Activated T-helper 17 cell treated with anti-CD3 and anti-CD28 coated beads, Interleukin-2, amount 50 U/mL, for 72 hours (primary cell): ENCODE measurements at places on chromosomes 1 and 21. TPM values are rescaled to one million over a fixed set of nuclear protein-coding genes. Genes with fewer than 3 reads are reported as not detected.

The ASCL5 gene
- total RNA-seq = 0.19 TPM

The C1orf185 gene
- not detected for total RNA-seq

The OLIG2 gene
- not detected for total RNA-seq

The AMIGO1 gene
- 1.1 TPM for total RNA-seq

The SETD4 gene
- 21.5 TPM for total RNA-seq

The SLC6A17 gene
- total RNA-seq = not detected

The PKN2 gene
- 24.1 TPM for total RNA-seq

The NOTCH2 gene
- total RNA-seq = 95.1 TPM

DNA sequence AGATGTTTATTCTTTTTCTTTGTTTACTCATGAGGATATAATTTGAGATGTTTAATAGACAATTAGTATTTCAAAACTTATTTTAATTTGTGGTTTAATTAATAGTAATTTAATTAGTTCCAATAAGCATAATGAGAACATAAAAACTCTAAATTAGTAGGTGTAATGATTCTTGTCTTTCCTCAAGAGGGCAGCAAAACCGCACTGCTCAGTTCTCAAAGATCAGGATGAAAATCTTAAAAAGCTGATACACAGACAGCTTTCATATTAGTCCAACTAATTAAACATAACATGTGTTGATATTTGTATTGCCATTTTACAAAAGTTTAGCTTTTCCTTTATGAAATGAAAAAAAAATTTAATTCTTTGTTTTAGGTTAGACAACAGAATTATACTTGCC lies 106.7 kb upstream of the C21orf91 start:
- H3K4me1 ChIP-seq = no peaks in the 10 kb centered on the region
- no peak overlapping the region for H3K4me3 ChIP-seq
- H3K27ac ChIP-seq = no peak overlapping the region
- no peaks in the 10 kb centered on the region for H3K36me3 ChIP-seq
- no peak for ATAC-seq
- no peaks in the 10 kb centered on the region for H3K27me3 ChIP-seq

DNA sequence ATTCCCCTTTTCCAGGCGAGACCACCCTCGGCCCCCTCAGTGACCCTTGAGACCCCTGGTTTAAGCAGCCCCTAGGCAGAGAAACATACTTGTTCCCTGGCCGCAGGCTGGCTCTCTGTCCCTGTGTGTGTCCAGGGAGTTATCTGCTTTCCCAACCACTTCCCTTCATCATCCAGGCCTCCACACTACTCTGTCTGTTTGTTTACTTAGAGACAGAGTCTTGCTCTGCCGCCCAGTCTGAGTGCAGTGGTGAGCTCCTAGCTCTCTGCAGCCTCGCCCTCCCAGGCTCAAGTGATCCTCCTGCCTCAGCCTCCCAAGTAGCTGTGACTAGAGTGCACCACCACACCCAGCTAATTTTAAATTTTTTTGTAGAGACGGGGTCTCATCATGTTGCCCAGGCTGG lies 5.8 kb upstream of the VWA1 start:
- H3K4me1 ChIP-seq = no peaks in the 10 kb centered on the region
- no peak for ATAC-seq
- peaks cover 7% of the 10 kb centered on the region for H3K27me3 ChIP-seq

- H3K36me3 ChIP-seq = no peaks in the 10 kb centered on the region
- H3K27ac ChIP-seq = no peak overlapping the region
- no peak overlapping the region for H3K4me3 ChIP-seq
- H3K4me1 ChIP-seq = no peaks in the 10 kb centered on the region
- ATAC-seq = no peak
- H3K27me3 ChIP-seq = no peaks in the 10 kb centered on the region
Measured at GRCh38 chr1:185811073-185811709, 77.0 kb downstream of the HMCN1 start.

- H3K27me3 ChIP-seq = no peaks in the 10 kb centered on the region
- no peak for ATAC-seq
- H3K27ac ChIP-seq = peak overlapping the region; percentile 10
- H3K36me3 ChIP-seq = peaks cover 45% of the 10 kb centered on the region
- peaks cover 14% of the 10 kb centered on the region for H3K4me1 ChIP-seq
- no peak overlapping the region for H3K4me3 ChIP-seq
Measured at GRCh38 chr1:32126770-32127169, 18.9 kb downstream of the KPNA6 start.

DNA sequence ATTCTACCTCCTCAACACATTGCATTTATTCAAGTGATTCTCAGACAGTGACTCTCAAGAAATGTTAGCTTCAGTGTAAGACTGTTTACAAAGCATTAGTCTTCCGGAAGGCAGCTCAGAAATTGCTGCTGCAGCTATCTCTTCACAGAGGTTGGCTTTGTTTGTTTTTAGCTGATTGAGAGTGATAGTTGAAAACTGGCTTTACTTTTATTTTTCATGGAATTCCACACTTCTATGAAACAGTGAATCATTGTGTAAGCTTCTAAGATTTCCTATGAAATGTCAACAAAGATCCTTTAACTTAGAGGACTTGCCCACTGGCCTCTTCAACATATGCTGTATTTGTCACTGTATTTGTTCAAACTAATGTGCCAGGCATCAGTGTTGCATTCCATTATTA lies 121.3 kb downstream of the TNNI3K start:
- H3K4me3 ChIP-seq = no peak overlapping the region
- H3K27ac ChIP-seq = no peak overlapping the region
- ATAC-seq = no peak
- no peaks in the 10 kb centered on the region for H3K36me3 ChIP-seq
- no peaks in the 10 kb centered on the region for H3K4me1 ChIP-seq

DNA sequence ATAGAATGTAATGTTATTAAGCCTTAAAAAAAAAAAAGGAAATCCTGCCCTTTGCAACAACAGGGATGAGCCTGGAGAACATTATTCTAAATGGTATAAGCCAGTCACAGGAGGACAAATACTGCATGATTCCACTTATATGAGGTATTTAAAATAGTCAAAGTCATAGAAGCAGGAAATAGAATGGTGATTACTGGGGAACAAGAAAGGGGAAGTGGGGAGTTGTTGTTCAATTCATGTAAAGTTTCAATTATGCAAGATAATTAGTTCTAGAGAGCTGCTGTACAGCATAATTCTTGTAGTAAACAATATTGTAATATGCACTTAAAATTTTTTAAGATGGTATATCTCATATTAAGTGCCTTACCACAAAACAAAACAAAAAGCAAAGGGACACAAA lies 13.2 kb downstream of the FCER1A start:
- no peaks in the 10 kb centered on the region for H3K4me1 ChIP-seq
- no peak overlapping the region for H3K27ac ChIP-seq
- H3K4me3 ChIP-seq = no peak overlapping the region

DNA sequence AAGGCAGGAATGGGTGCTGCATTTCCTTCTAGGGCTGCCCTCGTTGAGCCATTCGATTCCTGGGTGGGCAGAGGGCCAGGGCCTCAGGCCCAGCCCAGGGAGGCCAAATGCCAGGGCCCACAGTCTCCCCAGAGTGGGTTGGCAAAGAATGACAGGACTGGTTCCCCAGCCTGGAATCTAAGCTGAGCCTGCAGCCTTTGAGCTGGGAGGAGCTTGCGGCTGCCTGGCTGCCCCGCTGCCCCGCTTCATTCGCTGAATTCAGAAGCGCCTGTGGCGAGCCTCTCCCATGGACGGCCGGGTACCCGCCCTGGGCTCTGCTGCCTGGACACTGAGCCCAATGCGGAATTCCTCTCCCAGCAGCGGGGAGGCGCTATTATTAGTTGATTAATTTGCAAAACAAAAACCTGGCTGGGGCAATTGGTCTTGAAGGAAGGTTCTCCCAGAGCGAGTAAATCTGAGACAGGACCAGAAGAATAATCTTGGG lies 32.3 kb upstream of the TARDBP start:
- H3K36me3 ChIP-seq = no peaks in the 10 kb centered on the region
- no peak overlapping the region for H3K4me3 ChIP-seq
- H3K4me1 ChIP-seq = no peaks in the 10 kb centered on the region
- H3K27me3 ChIP-seq = peaks cover 13% of the 10 kb centered on the region
- H3K27ac ChIP-seq = no peak overlapping the region

GRCh38 chr1:181206979-181207790 lies 118.7 kb downstream of the IER5 start:
- peaks cover 4% of the 10 kb centered on the region for H3K27me3 ChIP-seq
- H3K27ac ChIP-seq = no peak overlapping the region

The CHI3L1 gene
- not detected for total RNA-seq

DNA sequence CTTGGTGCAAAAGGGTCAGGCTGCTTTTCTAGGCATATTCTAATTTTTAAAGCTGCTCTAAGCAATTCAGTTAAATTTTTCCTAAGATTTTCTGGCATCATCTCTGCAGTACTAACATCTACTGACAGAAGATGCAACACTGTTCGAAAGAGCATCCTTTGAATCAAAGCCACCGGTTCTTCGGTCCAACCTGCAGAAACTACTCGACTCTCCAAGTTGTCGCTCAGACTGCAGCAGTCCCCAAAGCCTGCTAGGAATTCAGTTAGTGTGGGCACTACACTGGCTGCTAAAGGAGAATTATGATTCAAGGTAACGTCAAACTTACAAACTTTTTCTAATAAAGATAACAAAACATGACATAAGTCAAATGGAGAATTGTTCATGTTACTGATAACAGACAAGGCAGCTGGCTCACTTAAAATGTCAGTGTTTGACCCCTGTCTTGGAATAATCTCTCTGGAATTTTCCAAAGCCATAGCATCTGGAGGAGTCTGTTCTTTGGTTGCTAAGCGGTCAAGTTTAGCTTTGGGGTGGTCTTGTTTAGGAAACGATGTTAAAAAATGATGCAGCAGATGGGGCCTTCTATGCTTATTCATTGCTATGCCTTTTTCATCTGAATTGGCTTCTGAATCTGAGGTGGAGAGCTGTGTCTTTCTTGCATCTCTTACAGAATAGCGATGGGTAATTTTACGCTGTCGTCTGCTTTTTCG lies 56.9 kb downstream of the LYST start:
- H3K27me3 ChIP-seq = no peaks in the 10 kb centered on the region
- no peaks in the 10 kb centered on the region for H3K4me1 ChIP-seq
- no peak for ATAC-seq
- H3K27ac ChIP-seq = no peak overlapping the region
- H3K4me3 ChIP-seq = no peak overlapping the region

- ATAC-seq = no peak
- H3K36me3 ChIP-seq = no peaks in the 10 kb centered on the region
- H3K4me3 ChIP-seq = no peak overlapping the region
Measured at GRCh38 chr1:183327434-183328290, 90.5 kb downstream of the NMNAT2 start.

DNA sequence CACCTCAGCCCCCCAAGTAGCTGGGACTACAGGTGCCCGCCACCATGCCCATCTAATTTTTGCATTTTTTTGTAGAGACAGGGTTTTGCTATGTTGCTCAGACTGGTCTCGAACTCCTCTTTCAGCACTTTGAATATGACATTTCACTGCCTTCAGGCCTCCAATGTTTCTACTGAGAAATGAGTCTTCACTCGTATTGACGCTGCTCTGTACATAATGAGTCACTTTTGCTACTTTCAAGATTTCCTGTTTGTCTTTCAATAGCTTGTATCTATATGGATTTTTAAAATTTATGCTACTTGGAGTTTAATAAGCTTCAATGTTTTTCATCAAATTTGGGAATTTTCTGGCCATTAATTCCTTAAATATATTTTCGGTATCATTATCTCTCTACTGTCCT lies 64.7 kb downstream of the GORAB start:
- H3K4me1 ChIP-seq = no peaks in the 10 kb centered on the region
- H3K4me3 ChIP-seq = no peak overlapping the region
- H3K27me3 ChIP-seq = peaks cover 4% of the 10 kb centered on the region
- no peaks in the 10 kb centered on the region for H3K36me3 ChIP-seq
- ATAC-seq = no peak
- no peak overlapping the region for H3K27ac ChIP-seq

GRCh38 chr21:40454057-40454456 lies 392.9 kb downstream of the DSCAM start:
- no peak overlapping the region for H3K4me3 ChIP-seq
- H3K27ac ChIP-seq = no peak overlapping the region
- H3K4me1 ChIP-seq = no peaks in the 10 kb centered on the region
- peaks cover 3% of the 10 kb centered on the region for H3K27me3 ChIP-seq
- no peaks in the 10 kb centered on the region for H3K36me3 ChIP-seq
- no peak for ATAC-seq

- H3K36me3 ChIP-seq = peaks cover 91% of the 10 kb centered on the region
- no peaks in the 10 kb centered on the region for H3K27me3 ChIP-seq
- H3K4me3 ChIP-seq = no peak overlapping the region
- ATAC-seq = no peak
Measured at GRCh38 chr1:184820218-184820750, 65.6 kb upstream of the EDEM3 start.

The E2F2 gene
- 24.1 TPM for total RNA-seq

GRCh38 chr1:54335011-54335754 lies 71.0 kb downstream of the SSBP3 start:
- no peaks in the 10 kb centered on the region for H3K36me3 ChIP-seq
- no peak overlapping the region for H3K4me3 ChIP-seq
- H3K4me1 ChIP-seq = peaks cover 26% of the 10 kb centered on the region
- no peak for ATAC-seq
- H3K27me3 ChIP-seq = no peaks in the 10 kb centered on the region
- H3K27ac ChIP-seq = no peak overlapping the region

- H3K27me3 ChIP-seq = no peaks in the 10 kb centered on the region
- no peak overlapping the region for H3K4me3 ChIP-seq
- no peak for ATAC-seq
- peaks cover 6% of the 10 kb centered on the region for H3K4me1 ChIP-seq
- H3K27ac ChIP-seq = no peak overlapping the region
Measured at GRCh38 chr1:224353975-224354925, 2.4 kb upstream of the CNIH4 start.

The ZFP69 gene
- total RNA-seq = 1.9 TPM

The LRP8 gene
- total RNA-seq = 68.1 TPM
